ENCODE measurements at places on chromosomes 6 and 20. TPM values are rescaled to one million over a fixed set of nuclear protein-coding genes. Genes with fewer than 3 reads are reported as not detected.
A peak's percentile ranks its signal among the peaks of the same experiment; 100 is the strongest.

DNA sequence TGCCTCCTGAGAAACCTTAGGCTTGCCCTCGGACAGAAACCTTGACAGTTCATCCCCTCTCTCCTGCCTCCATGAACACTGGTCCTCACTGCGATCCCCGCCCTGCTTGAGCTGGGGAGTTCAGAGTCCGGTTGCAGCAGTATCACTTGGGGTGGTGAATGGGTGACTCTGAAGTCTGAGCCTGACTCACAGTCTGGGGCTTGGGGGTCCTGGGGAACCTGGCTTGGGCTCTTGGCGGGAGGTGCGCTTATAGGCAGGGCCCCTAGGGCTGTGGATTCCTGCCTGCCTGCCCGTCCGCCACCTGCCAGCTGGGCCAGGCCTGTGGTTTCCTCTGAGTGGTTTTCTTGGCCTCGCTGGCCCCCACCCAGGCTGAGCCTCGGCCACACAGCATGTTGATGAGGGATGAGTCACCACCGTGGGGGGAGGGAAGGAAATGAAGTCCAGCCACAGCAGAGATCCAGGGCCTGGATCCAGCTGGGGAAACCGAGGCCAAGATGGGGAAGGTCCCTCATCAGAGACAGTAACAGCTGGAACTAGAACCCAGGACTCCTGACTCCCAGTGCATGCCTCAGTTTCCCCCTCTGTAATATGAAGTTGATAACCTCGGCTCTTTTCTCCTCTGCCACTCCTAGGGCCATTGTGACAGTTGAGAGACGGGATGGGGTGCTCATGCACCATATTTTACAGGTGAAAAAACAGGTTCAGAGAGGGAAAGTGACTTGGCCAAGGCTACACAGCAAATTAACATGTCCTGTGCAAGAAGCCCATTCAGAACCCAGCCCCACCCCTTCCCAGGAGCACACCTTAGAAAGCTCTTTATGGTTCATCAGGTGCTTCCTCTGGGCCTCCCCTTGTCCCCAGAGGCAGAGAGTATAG is 9.2 kb downstream of the FOXS1 start:
- peak; percentile 84 for DNase-seq

The APOBEC2 gene
- polyA plus RNA-seq = 2.8 TPM

DNA sequence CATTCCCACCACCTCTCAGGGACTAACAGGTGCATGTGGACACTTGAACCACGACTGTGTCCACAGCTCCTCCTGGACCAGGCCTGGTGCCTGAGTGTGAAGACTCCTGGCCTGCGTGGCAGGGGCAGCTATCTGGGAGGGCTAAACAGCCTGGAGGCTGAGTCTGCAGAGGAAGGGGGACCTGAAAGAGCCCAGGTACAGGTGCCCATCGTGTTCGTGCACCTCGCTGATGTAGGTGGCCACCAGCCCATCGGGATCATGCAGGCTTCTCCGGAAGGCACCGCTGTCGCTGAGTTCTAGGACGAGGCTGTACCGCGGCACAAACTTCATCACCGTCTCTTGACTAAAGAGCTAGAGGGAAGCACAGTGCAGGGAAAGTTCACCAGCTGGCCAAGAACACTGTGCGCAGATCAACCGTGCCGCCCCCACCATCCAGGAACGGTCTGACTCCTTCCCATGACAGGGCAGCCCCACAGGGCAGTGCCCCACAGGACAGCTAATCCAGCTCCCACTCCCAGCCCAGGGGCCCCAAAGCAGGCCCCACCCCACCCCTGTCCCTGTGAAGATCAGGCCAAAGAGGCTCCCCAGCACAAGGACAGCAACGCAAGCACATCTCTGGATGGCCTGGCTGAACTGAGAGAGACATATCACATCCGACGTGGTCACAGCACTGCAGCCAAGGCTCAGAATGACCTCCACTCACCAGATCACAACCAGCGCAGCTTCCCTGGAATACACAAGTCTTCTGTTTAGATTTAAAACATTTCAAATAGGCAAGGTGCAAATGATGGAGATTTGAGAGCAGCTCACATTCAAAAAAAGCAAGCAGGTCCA is 14.8 kb downstream of the CST7 start:
- DNase-seq = no peak

GRCh38 chr20:13430346-13431002 is 208.3 kb downstream of the TASP1 start:
- DNase-seq = peak; percentile 32

DNA sequence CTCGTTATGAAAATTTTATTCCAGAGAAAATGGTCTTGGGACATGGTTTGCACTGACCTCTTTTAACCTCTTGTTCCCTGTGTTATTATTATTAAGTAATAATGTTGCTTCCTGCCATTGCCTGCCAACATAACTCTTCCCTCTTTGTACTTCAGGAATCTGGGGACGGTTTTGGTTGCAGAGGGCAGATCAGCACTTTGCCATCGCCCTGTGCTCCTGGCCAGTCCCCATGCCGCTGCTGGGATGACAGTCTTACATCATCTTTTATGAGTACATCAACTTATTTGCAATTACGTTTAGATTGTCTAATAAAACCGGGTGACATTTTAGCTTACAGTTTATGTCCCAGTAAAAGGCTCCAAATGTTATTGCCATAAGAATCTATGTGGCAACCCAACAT is 157.2 kb downstream of the CDH26 start:
- no peak for DNase-seq

- DNase-seq = no peak
Measured at GRCh38 chr6:20793174-20793573, 258.9 kb downstream of the CDKAL1 start.

The SOX18 gene
- 2.0 TPM for polyA plus RNA-seq

DNA sequence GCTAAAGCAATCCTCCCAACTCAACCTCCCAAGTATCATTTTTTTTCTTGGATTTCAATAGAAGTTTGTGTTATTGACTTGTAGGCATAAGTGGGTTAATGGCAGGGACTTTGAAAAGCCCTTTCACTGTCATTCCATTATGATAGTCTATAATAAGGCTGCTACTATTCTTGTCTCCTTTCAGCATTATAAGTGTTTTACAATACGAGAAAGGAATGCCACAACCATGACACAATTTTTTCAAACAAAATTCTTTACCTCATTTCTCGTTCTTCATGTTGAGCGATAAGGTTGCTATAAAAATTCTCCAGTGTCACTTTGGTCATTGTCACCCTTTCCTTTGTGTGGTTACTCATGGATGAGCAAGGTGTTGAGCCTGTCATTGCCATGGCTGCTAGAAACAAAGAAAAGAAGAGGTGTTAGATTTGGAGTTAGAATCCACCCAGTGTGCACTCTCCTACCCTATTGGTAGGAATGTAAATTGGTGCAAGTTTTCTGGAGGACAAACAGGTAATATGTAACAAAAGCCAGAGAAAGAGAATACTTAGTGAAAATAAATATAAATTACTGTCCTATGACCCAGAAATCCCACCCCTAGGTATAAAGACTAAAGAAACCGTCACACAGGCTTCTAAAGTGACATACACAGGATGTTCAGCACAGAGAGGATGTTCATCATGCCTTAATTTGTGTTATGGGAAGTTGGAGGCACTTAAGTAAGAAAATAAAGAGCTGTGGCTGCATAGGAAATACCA is 7.3 kb downstream of the STK38 start:
- no peak for DNase-seq

GRCh38 chr20:50251383-50251748 is 60.7 kb downstream of the CEBPB start:
- no peak for DNase-seq

The SAMD3 gene
- polyA plus RNA-seq = 0.13 TPM

- no peak for DNase-seq
Measured at GRCh38 chr6:118325220-118325860, 222.8 kb upstream of the PLN start.

DNA sequence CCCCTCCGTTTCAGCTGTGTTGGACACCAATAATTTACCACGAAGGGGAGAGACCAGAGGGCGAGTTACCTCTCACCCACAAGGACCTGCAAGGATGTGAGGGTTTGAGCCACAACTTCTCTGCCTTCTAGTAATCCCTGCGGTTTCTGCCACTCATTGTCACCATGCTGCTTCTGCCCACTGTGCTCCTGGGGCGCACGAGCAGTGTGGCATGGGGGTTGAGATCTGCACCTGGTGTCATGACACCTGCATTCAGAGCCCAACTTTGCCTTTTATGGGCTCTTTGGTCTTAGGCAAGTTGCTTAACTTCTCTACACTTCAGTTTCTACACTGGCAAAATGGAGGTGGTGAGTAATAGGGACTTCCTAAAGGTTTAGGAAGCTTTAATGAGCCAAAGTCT is 84.9 kb downstream of the SOBP start:
- no peak for DNase-seq

The CCHCR1 gene
- polyA plus RNA-seq = 6.1 TPM

The TREML4 gene
- not detected for polyA plus RNA-seq

DNA sequence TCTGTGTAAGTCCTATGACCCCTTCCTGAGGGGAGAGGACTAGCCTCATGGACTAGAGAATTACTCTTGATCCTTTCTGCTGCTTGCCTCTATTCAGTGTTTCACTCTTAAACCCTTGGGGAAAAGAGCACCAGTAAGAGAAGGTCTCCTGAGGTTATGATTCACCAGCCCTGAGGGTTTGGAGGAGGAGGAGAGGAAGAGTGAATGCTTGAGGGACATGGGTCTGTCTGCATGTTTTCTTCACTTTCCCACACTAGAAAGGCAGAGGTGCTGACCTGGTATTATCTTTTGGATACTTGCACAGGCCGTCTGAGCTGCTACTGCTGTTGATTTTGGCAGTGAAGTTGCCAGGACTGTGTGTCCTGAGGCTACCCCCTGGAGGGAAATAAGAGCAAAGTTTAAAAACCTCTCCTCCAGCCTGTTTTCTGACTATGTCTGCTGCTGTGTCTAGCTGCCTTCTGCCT is 78.3 kb downstream of the CD109 start:
- DNase-seq = no peak

DNA sequence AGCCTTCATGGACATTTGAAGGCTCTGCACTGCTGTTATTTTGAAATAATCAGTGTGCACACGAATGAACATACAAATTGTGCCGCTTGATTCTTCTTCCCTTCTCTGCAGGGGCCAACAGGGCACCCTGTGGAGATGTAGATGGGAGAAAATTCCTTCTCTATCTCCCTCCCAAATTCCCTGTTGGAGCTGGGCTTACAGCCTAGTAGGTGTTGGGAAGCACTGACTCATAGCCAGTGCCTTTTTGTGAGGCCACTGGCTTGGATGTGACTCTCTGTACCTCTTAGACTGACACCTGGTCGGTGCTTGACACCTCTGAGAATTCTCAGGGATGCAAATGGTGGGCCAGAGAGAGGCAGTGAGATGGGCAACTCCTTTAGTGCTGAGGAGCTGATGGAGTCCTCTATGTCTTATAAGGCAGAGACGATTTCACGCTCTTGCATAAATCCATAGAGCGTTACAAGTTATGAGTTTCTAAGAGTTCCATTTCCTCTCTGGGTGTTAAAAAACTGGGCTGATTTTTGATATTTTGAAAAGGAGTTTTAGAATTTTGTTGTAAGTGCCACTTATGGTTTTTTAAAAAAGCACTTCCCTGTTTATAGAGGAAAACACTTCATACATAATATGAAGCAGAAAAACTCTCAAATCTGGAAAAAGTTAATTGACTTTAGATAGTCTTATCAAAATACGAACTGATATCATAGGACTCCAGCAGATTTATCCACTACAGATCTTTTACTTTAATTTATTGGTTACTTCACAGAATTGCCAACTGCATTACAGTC is 89.8 kb upstream of the MAP3K7 start:
- DNase-seq = no peak

The ACSS2 gene
- polyA plus RNA-seq = 56.2 TPM
